ENCODE measurements at places on chromosomes 11 and 22. TPM values are rescaled to one million over a fixed set of nuclear protein-coding genes. Genes with fewer than 3 reads are reported as not detected.
A peak's percentile ranks its signal among the peaks of the same experiment; 100 is the strongest.

Gene MS4A6A
- 279 TPM for total RNA-seq

Gene EED
- total RNA-seq = 12.3 TPM

Gene KCNC1
- total RNA-seq = 0.25 TPM

Gene IGF2
- 99.3 TPM for total RNA-seq

Gene CRYBB2
- total RNA-seq = not detected

DNA sequence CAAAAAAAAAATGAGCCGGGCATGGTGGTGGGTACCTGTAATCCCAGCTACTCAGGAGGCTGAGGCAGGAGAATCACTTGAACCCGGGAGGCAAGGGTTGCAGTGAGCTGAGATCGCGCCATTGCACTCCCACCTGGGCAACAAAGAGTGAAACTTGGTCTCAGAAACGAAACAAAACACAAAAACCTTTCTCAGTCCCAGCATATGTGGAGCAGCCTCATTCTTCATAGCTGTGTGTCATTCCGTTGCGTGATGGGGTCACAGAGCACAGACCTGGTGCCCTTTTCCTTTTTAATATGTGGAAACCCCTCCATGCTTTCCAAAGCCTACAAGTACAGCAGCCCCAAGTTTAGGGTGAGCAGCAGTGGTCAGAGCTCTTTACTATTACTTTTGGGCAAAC lies 13.7 kb downstream of the PEX26 start:
- DNase-seq = no peak
- peak overlapping the region; percentile 44 for H3K4me3 ChIP-seq
- H3K36me3 ChIP-seq = peaks cover 6% of the 10 kb centered on the region
- H3K27ac ChIP-seq = peak overlapping the region; percentile 92
- H3K27me3 ChIP-seq = no peaks in the 10 kb centered on the region

DNA sequence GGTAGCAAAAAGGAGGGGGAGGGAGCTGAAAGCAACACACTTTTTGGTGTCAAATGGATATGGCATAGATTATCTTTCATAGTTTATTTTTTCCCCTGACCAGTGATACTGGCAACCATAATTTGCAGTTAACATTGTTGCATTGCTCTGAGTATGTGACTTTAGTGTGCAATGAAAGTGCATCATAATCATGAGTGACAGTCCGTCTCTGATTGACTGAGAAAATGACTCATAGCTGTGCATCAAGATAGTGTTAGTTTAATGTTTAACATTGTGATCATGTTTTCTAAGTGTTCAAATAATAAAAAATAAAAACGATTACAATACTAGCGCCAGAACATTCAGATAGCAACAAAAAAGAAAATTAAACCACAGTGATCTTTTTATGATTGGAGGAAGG lies 952.4 kb upstream of the TENM4 start:
- no peak overlapping the region for H3K4me3 ChIP-seq
- no peaks in the 10 kb centered on the region for H3K4me1 ChIP-seq
- H3K27ac ChIP-seq = no peak overlapping the region
- H3K27me3 ChIP-seq = no peaks in the 10 kb centered on the region

DNA sequence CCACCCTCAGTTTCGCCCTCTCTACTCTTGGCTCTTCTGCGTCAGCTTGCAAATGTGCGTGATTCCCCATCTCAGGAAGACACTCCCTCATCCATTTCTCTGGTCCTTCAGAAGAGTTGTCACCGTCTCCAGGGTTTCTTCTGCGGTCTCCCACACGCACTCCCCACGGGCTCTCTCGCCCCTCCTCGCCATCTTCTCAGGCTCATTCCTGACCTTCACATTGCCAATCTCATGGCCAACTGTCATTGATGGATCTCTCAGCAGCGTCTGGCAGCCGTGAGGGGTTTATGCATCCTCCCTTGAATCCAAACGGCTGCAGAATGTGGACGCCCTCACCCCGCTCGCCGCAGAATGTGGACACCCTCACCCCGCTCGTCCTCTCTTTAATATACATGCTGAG lies 10.5 kb downstream of the SYNGR1 start:
- no peak overlapping the region for H3K4me3 ChIP-seq
- no peaks in the 10 kb centered on the region for H3K27me3 ChIP-seq
- H3K27ac ChIP-seq = no peak overlapping the region
- peaks cover 16% of the 10 kb centered on the region for H3K4me1 ChIP-seq

GRCh38 chr11:9302448-9302847 lies 11.9 kb downstream of the TMEM41B start:
- H3K4me1 ChIP-seq = peaks cover 4% of the 10 kb centered on the region
- no peak overlapping the region for H3K4me3 ChIP-seq
- no peaks in the 10 kb centered on the region for H3K27me3 ChIP-seq
- no peak for DNase-seq
- H3K27ac ChIP-seq = no peak overlapping the region

- no peaks in the 10 kb centered on the region for H3K36me3 ChIP-seq
- no peak overlapping the region for H3K4me3 ChIP-seq
- DNase-seq = no peak
Observed at GRCh38 chr11:11220786-11221185, 132.3 kb downstream of the CSNK2A3 start.

- no peaks in the 10 kb centered on the region for H3K36me3 ChIP-seq
- no peaks in the 10 kb centered on the region for H3K4me1 ChIP-seq
- H3K27ac ChIP-seq = no peak overlapping the region
- H3K4me3 ChIP-seq = no peak overlapping the region
- no peak for DNase-seq
- H3K27me3 ChIP-seq = peaks cover 5% of the 10 kb centered on the region
Observed at GRCh38 chr22:27134315-27134701, 476.9 kb downstream of the MIAT start.

DNA sequence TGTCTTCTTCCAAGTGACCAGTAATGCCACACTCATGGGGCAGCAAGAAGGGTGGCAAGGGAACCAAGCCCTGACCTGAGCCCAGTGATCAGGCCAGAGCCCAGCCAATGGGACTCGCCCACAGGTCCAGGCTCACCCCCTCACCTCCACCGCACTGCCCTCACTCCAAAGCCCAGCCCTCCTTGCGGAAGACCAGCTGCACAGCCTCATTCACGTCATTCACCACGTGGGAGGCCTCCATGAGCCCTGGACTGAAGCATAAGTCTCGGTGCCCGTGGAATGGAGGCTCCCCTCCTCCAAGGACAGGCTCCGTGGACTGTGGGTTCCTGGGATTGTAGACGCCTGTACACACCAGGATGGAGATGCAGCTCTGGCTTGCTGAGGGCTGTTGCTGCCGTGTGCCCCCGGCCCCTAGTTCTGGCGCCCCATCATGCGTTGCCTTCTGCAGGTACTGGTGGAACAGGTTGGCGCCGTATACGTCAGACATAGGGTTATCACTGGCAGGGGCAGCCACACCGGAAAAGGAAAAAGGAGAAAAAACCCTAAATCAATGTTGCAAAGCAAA lies 16.8 kb upstream of the TMEM121B start:
- H3K27ac ChIP-seq = no peak overlapping the region
- no peak for DNase-seq
- H3K4me1 ChIP-seq = peaks cover 4% of the 10 kb centered on the region

DNA sequence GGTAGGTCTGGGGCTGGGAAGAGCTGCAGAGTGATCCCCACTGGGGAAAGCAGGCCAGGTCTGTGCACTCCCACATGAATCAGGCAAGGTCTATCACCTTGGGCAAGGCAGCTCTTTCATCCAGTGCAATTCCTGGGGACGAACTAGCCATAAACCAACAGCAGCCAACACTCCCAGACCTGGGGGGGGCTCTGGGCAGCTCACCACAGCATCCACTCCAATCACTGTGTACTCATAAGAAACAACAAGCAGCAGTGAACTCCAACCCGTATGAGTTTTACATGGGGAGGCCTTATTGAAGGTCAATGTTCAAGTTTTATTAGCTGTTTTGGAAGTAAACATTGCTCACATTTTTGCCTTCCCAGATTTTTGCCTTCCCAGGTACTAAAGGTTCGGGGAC lies 157.4 kb upstream of the NAV2 start:
- DNase-seq = no peak
- no peaks in the 10 kb centered on the region for H3K4me1 ChIP-seq
- no peaks in the 10 kb centered on the region for H3K27me3 ChIP-seq
- no peaks in the 10 kb centered on the region for H3K36me3 ChIP-seq
- no peak overlapping the region for H3K4me3 ChIP-seq

GRCh38 chr11:101442171-101442570 lies 141.6 kb downstream of the TRPC6 start:
- H3K27me3 ChIP-seq = no peaks in the 10 kb centered on the region
- H3K4me3 ChIP-seq = no peak overlapping the region
- peaks cover 4% of the 10 kb centered on the region for H3K4me1 ChIP-seq
- H3K27ac ChIP-seq = no peak overlapping the region
- DNase-seq = no peak
